Activated CD8-positive, alpha-beta memory T cell treated with anti-CD3 and anti-CD28 coated beads for 4 hours (primary cell): ENCODE measurements at places on chromosomes 7 and 10.

DNA sequence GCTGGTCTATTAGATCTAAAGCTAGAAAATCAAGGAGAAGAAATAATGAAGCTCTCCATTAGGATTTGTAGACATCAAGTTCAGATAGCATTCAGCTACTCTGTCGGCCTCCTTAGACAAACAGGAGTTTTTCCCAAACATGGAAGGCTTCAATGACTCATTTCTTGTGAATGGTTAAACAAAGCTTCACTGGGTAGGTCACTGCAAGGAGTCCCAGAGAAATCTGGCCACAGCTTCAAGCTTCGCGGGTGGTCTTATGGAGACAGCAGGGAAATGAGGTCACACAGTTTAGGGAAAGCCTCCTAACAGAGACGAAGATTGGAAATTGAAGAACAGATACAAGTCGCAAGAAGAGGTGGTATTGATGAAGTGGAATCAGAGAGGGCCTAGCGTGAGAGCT is 22.6 kb upstream of the LRRC72 start:
- DNase-seq: no peak

GRCh38 chr10:84525120-84525806 is 196.9 kb downstream of the CCSER2 start:
- DNase-seq: no peak

- DNase-seq: no peak
These were observed 58.2 kb downstream of the POU6F2 start for GRCh38 chr7:39035903-39036302.

DNA sequence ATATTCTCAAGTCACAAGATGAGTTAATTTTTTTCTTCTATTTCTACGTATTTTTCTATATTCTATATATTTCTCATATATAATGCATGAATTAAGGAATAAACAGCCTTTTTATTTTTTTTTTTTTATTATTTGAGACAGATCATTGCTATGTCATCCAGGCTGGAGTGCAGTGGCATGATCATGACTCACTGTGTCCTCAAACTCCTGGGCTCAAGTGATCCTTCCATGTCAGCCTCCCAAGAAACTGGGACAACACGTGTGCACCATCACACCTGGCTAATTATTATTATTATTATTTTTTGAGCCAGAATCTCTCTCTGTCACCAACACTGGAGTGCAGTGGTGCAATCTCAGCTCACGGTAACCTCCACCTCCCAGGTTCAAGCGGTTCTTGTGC is 1.5 kb downstream of the CLDN12 start:
- no peak for DNase-seq

DNA sequence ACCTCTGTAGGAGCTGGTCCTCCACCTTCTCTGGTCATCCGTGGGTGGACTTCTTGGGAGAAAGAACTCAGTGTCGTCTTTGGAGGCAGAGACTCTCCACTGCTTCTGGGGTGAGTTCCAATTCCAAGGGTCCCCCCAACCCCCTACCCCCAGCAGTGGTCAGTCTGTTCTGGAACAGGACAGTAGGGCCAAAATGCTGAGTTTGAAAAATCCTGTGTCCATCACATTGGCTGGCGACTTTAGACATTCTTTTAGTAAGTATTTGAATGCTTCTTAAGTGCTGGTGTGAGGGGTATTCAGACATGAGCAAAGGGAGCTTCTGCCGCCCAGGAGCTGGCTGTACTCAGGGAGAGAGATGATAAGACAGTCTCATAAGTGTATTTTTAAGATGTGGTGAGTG is 1.9 kb downstream of the ZNF316 start:
- no peak for DNase-seq

GRCh38 chr10:89478085-89478738 is 57.2 kb downstream of the SLC16A12 start:
- no peak for DNase-seq

DNA sequence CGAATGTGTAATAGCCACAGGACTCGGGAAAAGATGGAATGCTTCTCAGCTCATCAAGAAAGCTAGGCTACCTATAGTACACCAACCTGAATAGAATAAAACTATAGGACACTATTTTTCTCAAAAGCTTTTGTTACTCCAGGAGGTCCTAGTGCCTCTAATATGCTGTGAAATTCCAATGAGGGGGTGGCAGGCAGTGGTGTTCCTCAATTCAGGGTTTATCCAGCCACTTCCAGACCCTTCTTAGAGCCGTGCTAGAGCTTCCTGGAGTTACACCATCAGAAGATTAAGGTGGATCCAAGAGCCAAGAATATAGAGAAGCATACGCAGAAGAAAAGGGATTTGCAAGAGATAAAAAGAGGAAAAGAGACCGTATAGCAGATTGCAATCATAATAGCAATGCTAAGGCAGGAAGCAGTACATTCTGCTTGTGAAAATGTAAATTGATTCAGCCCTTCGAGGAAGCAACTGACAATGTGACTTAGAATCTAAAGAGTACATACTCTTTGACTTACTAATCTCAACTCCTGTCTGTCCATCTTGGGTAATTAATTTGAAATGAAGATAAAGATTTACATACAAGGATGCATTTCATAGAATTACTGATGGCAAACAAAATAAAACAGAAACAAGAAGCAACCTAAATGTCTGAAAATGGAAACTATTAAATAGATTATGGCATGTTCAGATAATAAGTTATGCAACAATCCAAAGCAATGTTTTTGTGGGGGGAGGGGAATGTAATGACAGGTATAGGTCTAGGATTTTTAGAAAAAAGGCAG is 2.1 kb downstream of the ST8SIA6 start:
- no peak for DNase-seq

GRCh38 chr7:30183749-30184369 is 49.1 kb downstream of the MTURN start:
- no peak for DNase-seq

- DNase-seq: no peak
These were observed 1.3 kb downstream of the GLI3 start for GRCh38 chr7:42235741-42236161.

DNA sequence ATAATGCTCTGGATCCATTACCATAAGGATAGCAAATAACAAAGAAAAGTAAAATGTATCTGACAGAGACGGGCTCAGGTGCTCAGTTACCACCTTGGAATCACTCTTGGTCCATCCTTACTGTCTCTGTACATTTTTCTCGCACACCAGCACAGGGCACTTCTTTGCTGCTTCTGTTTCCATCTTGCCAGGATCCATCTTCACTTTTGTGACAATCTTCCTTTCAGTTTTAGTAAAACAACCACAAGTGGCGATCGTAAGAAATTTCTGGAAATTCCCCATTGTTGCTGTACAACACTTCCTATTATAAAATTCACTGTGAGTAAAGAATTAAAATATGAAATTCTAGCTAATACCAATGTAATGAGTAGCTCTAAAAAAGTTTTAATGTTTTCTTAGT is 695.5 kb downstream of the GRM8 start:
- DNase-seq: no peak

GRCh38 chr7:156504687-156505545 is 135.7 kb upstream of the RNF32 start:
- no peak for DNase-seq

DNA sequence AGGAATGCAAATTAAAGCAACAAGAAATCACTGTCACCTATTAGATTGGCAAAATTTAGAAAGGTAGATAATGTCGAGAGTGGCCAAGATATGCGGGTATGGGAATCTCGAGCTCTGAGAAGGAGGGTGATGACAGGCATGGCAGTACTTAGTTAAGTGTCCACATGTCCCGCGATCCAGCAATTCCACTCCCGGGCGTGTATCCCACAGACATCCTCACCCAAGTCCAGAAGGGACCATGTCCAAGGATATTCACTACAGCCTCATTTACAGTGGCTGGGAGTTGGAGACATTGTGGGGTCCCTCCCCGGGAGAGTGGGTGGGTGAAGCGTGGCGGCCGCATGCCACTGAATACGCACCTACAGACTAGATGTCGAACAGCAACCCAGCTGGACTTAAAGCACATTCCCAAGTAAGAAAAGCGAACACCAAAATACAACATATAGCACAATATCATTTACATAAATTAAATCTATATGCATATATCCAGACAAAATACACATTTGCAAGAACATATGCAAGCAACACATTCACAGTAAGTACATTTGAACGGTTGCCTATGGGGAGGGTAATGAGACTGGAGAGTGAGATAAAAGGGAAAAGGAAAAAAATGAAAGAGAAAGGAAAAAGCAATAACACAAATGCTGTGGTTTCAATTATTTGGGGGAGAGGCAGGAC is 9.9 kb downstream of the KCNH2 start:
- no peak for DNase-seq

GRCh38 chr7:47343061-47343455 is 238.9 kb downstream of the TNS3 start:
- no peak for DNase-seq

DNA sequence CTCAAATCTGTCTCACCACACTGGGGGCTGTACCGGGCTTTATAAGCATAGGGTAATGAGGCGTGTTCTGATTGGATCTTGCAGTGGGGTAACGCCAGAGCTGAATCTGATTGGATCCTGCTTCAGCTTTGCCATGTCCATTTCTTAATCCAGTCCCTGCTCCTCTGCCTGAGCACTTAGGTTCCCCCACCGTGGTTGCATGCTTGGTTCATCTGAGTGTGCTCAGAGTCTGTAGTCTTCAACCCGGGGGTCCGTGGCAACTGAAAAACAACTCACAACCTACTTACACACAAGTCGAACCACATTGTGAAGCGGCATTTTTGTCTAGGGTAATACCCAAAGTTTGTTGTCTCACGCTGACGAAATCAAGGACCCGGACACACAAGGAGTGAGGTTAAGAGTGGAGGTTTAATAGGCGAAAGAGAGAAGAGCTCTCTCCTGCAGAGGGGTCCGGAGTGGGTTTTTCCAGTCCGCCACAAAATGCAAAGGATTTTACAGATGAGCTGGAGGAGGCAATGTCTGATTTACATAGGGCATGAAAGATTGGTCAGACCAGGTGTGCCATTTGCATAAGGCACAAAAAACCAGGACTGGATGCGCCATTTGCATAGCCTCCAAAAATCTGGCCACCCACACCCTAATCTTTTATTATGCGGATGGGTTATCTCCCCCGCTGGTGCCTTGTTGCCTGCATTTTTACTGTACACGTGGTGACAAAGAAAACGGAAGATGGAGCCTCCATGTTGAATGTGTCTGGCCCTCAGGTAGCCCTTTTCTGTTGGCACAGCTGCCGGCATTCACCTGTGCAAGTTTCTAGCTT is 641.8 kb upstream of the FOXK1 start:
- no peak for DNase-seq

DNA sequence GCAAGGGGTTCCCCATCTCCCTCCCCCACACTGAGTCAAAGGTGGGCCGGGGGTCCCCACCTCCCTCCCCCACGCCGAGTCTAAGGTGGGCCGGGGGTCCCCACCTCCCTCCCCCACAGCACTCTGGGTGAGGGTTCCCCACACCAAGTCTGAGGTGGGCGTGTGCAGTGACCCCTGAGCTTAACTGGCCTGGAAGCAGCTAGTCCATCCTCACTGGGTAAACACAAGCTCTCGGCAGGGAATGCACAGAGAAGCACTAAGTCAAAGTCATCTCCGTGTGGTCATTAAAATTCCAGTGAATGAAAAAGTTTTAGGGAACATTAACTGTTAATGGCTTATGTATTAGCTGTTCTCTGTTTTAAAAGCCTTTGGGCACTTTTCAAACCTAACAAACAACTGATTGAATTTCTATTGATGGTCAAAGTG is 43.7 kb upstream of the PRKAR1B start:
- DNase-seq: no peak

- DNase-seq: no peak
These were observed 178.3 kb downstream of the GRID1 start for GRCh38 chr10:86188326-86188725.

DNA sequence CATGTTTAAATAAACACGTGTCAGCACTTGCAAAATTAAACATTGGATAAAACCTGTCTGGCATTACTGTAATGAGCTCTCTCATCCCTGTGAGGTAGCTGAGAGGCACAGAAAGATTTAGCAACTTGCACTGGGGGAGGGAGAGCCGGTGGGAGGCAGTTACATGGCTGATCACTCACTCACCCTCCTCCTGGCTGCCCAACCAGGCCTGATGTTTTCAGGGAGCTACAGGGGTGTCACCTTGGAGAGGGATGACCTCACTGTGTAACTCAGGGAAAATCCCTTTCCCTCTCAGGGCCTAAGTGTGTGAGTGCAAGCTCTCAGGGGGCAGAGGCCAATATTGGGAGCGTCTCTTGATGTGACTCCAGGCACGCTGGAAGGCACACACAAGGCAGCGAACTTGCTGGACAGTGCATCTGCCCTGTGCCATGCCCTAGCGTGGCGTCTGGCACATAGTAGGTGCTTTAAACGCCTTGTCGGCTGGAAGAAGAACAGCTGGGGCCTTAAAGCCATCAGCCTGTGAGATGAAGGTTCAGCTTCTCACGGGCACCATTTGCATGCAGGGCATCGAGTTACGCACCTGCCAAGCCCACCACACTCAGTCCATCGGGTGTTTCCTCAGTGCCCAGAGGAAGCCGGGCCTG is 51.1 kb downstream of the ELFN1 start:
- no peak for DNase-seq

DNA sequence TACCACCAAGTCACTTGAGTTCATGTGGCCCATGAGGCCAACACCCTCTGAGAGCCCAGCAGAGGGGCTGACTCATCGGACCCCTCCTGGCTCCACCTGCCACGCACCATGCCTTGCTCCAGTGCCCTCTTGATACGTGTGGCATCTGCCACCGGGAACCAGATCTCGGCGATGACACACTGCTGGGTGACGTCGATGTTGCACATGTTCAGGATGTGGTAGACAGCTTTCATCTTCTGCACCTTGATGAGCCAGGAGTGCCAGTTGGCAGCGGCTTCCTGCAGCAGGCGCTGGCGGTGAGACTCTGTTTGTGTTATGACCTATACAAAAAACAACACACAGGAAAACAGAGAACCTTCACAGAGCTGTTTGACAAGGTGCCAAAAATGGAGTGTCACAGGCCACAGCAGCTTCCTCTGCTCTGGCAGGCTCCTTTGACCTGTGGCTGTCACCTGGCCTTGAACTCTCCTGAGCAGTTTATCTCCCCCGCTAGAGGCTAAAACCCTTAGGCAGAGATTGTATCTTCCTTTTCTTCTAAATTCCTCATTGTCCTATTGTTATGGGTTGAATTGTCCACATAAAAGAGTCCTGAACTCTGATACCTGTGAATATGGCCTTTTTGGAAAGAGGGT is 45.2 kb upstream of the TMEM213 start:
- peak; percentile 84 for DNase-seq

GRCh38 chr7:40879941-40880543 is 745.2 kb downstream of the SUGCT start:
- DNase-seq: no peak

DNA sequence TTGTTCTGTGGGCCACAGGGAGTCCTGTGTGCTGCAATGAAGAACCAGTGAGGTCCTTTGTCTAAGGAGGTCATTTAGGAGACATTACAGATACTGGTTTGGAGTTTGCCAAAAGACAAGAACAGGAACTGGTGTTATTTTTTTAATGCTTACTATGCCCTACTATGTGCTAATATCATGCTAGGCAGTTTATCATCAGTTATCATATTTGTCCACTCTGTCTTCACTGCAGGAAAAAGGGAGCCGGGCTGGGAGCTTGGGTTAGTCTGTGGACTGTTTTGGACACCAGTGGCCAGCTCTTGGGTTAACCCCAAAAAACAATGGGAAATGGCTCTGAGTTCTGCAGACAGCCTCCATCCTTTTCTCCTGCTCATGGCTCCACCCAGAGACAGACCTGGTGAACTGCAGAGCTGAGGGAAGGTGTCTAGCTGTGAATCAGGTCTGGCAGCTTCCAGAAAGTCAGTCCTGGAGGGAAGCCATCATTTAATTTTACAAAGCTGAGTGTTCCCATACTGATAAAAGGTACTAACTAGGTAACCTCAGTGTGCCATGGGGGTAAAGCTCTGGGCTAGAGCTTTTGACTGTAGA is 101.2 kb upstream of the ZNF746 start:
- no peak for DNase-seq

- no peak for DNase-seq
These were observed 33.4 kb downstream of the PPP1R17 start for GRCh38 chr7:31720366-31720765.
